ENCODE measurements at places on chromosomes 7 and 10.

- ATAC-seq = no peak
These were observed 16.2 kb downstream of the CPVL start for GRCh38 chr7:29130096-29130495.

- ATAC-seq = no peak
These were observed 11.3 kb upstream of the SAMD9L start for GRCh38 chr7:93159490-93159889.

GRCh38 chr7:129298268-129298893, 73.6 kb downstream of the AHCYL2 start:
- ATAC-seq = no peak

- no peak for ATAC-seq
These were observed 11.3 kb upstream of the AKR1C2 start for GRCh38 chr10:5014936-5015335.
